A549 (cell line): ENCODE measurements at places on chromosomes 1 and 21. TPM values are rescaled to one million over a fixed set of nuclear protein-coding genes. Genes with fewer than 3 reads are reported as not detected.

DNA sequence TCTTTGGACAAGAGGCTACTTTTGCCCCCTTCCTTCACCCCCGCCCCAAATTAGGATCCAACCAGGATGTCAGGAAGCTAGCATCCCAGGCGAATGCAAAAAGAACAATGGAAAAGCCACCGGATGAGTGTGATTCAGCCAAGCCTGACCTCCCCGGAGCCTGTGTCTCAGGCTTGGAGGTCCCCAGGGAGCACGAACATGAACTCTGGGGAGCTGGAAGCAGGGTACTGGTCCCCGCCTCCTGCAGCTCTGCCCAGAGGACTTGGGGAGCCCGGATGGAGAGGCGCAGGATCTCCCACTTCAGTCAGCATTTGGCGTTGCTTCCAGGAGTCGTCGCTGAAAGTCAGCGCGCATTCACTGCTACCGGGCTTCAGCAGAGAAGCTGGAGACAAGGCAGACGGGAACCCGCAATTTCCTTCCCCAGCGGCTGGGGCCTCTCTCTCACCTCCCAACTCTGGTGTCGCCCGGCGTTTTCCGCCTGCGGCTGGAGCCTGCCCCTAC lies 1.8 kb upstream of the TBX15 start:
- no peak for DNase-seq

DNA sequence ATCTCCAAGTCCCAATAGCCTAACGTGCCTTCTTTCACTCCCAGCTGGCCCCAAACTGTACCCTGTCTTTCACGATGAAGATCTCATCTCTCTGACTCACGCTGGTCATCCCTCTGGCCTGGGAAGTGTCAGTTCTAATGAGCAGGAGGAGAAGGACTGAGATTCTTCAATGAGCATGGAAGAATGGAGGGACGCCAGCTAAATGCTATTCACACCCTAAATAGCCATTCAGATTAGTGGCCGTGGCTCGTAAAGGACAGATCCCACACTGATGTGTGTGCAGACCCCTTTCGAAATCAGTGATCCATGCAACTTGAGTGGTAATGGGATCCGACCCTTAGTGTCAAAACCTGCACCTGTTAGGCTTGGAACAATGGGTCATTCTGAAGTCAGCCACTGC lies 75.9 kb upstream of the SMYD2 start:
- DNase-seq: no peak

DNA sequence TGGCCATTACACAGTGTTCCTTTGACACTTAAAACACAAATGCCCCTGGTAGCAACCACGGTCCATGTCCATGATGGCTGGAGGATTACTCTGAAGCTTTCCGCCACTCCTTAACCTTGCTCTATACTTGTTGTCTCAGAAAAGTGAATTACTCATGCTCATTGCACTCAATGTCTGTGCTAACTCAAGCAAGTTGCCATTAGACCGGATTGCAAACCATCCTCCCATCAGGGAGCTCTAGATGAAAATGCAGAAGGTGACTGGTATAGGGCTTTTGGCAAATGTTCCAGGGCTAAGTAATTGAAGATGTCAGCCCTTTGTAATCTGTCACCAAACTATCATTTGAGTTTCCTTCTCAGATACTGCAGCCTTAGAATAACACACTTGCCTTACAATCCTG lies 1288.3 kb upstream of the B3GALT2 start:
- DNase-seq: no peak

SH3BGR gene
- polyA plus RNA-seq: 1.0 to 2.0 TPM (median 1.8 TPM) in 3 replicates

- DNase-seq: no peak
These were observed 7.1 kb upstream of the IER5 start for GRCh38 chr1:181081395-181081794.

CDK18 gene
- polyA plus RNA-seq: 1.4 to 2.3 TPM (median 2.0 TPM) in 3 replicates

ZMYND12 gene
- polyA plus RNA-seq: 0.37 to 0.57 TPM (median 0.47 TPM) in 3 replicates

LRRC53 gene
- not detected in 3 replicates for polyA plus RNA-seq

PCSK9 gene
- 2.7 to 7.3 TPM (median 4.9 TPM) in 3 replicates for polyA plus RNA-seq

GRCh38 chr1:172167796-172168596 lies 252.5 kb upstream of the C1orf105 start:
- DNase-seq: no peak

DNASE2B gene
- polyA plus RNA-seq: not detected in 3 replicates

GRCh38 chr1:187870552-187870951 lies 1041.8 kb downstream of the PLA2G4A start:
- no peak for DNase-seq

GRCh38 chr1:175539986-175540385 lies 203.4 kb downstream of the TNR start:
- no peak for DNase-seq
